ENCODE measurements at places on chromosomes 11 and 22.
A peak's percentile ranks its signal among the peaks of the same experiment; 100 is the strongest.

- no peak for DNase-seq
Observed at GRCh38 chr11:88050247-88050646, 125.0 kb downstream of the RAB38 start.

GRCh38 chr22:42754658-42755057, 34.0 kb upstream of the A4GALT start:
- DNase-seq, result no peak

- no peak for DNase-seq
Observed at GRCh38 chr11:104165014-104165413, 1.1 kb upstream of the PDGFD start.

DNA sequence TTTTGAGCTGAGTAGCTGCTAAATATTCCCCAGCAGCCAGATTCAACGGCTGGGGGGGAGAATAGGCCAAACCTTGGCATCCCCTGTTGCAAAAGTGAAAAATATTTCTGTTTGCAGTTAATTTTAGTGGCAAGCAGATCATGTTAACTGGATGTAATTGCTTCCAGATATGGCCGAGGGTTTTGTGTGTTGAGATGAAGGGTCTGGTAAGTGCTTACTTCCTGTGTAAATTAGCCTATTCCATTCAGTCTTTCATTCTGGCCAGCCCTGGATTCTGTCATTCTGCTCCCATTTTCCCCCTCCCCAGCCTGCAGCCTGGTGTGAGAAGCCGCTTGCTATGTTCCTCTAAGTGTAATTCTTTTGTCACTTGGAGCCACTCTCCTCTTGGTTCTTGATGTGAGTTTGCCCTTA, 17.4 kb downstream of the ZBTB16 start:
- DNase-seq, result no peak

- DNase-seq, result no peak
Observed at GRCh38 chr11:66327171-66328030, 8.8 kb downstream of the RIN1 start.

DNA sequence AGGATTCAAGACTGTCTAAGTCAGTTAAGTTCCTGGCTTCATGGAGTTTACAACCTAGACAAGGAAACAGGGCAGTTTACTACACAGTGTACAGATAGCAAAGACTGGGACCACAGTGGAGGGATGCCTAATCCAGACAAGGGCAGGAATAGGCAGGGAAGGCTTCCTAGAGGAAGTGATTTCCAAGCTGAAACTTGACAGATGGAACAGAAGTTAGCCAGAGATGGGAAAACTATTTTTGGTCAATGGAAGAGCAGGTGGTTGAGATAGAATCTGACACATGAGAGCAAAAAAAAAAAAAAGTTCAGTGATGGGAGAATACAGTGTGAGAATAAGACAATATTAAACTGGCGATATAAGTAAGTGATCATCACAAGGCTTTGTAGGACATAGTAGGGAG, 1.3 kb downstream of the COA4 start:
- no peak for DNase-seq

DNA sequence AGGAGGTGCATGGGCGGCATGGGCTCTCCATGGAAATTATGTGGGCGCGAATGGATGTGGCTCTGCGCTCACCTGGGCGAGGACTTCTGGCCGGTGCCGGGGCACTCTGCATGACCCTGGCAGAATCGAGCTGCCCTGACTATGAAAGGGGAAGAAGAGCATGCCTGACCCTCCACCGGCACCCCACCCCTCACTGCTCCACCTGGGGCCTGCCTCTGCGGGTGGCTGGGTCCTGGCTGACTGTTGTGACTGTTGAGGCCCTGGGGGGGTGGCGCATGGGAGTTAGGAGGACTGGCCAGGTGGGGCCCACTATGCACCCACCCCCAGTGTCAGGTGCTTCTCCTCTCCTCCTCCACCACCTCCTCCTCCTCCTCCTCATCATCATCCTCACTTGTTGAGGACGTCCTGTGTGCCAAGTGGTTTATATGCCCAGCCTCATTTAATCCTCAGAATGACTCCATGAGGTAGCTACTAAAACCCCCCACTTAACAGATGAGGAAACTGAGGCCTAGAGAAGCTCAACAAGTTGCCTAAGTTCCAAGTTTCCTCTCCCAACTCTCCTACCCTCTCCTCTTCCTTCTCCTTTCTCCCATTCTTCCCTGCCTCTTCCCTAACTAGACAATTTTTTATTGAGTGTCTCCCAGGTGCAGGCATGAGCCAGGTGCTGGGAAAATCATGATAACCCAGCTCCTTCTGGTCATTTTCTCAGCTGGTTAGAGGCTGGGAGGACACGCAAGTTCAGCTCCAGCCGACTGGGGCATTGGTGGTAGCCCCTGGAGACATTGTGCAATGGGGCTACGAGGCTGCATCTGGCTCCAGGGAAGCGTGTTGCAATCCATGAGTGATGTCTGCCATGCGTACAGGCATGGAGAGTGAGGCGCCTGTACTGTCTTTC, 2.3 kb downstream of the MYEOV start:
- no peak for DNase-seq

- DNase-seq, result no peak
Observed at GRCh38 chr11:30984442-30984816, 385.1 kb downstream of the DCDC1 start.

- DNase-seq, result no peak
Observed at GRCh38 chr22:25545672-25546071, 18.8 kb upstream of the GRK3 start.

GRCh38 chr11:20415432-20415831, 27.9 kb downstream of the PRMT3 start:
- no peak for DNase-seq

DNA sequence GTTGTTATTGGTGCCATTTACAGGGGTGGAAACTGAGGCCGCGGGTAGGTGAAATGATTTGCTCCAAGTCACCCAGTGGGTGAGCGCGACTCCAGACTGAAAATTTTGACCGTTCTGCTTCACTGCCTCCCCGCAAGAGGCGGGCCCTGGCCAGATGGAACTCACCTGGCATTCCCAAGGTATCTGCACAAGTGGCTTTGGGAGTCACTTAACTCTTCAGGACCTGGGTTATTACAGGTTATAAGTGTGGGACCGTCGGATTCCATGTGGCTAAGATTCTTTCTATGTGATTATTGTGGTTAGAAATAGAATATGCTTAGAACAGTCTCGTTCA, 598 bp downstream of the CABIN1 start:
- no peak for DNase-seq

DNA sequence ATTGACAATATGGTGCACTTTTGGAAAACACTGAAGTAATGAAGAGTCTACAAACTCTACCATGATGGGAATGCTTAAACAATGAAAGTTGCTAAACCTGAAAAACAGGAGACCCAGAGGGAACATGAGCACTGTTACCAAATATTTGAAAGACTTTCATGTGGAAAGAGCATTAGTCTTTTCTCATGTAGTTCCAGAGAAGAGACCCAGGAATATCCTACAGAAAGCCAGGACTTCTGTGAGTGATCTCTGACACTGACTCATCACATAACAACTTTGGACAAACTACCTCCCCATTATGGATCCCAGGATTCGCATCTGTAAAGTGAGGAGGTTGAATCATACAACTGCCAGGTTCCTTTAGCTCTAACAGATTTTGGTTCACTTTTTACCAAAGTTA, 62.2 kb downstream of the FAM181B start:
- DNase-seq, result no peak

GRCh38 chr11:81569999-81570398, 1163.7 kb downstream of the FAM181B start:
- no peak for DNase-seq

- no peak for DNase-seq
Observed at GRCh38 chr11:30876663-30877396, 290.7 kb upstream of the MPPED2 start.

DNA sequence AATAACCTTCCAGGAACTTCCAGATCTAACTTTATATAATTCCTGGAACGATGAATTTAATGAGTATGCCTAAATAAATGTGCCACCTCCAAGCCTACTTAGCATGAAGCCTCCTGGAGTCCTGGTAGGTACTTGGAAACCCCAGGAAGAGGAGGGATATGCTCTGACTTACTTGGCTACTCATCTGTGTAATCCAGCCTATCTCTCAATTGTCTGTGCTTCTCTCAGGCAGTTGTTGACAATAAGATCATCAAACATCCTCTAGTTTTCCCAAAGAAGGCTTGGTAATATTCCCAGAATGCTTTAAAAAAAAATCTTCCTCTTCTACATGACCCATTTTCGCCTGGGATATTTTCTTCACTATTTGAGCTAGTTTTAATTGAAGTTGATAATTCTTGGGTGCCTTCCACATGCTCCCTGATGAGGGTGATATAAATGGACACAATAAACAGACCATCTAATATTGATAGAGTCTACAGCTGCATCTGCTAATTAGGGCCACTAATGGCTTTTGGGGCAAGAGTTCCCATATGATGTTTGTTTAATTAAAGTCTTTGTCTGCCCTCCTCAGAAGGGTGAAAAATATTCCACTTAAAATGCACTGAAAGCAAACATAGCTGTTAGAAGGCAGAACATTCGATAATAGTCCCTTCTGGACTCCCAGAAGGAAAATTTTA, 75.5 kb upstream of the RAB38 start:
- DNase-seq, result no peak

- DNase-seq, result peak; percentile 83
Observed at GRCh38 chr11:12224537-12224893, 114.1 kb downstream of the MICAL2 start.

DNA sequence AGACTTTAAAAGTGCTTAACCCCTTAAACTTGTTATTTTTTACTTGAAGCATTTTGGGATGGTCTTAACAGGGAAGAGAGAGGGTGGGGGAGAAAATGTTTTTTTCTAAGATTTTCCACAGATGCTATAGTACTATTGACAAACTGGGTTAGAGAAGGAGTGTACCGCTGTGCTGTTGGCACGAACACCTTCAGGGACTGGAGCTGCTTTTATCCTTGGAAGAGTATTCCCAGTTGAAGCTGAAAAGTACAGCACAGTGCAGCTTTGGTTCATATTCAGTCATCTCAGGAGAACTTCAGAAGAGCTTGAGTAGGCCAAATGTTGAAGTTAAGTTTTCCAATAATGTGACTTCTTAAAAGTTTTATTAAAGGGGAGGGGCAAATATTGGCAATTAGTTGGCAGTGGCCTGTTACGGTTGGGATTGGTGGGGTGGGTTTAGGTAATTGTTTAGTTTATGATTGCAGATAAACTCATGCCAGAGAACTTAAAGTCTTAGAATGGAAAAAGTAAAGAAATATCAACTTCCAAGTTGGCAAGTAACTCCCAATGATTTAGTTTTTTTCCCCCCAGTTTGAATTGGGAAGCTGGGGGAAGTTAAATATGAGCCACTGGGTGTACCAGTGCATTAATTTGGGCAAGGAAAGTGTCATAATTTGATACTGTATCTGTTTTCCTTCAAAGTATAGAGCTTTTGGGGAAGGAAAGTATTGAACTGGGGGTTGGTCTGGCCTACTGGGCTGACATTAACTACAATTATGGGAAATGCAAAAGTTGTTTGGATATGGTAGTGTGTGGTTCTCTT, 2.8 kb downstream of the MALAT1 start:
- no peak for DNase-seq

GRCh38 chr11:124179310-124179709, 3.8 kb upstream of the OR10D3 start:
- no peak for DNase-seq

- no peak for DNase-seq
Observed at GRCh38 chr22:35605851-35606481, 11.2 kb downstream of the MB start.
